NCI-H1417 treated with DMSO at 0.1 percent for 48 hours (cell line): ENCODE measurements at places on chromosomes 5 and 9.

DNA sequence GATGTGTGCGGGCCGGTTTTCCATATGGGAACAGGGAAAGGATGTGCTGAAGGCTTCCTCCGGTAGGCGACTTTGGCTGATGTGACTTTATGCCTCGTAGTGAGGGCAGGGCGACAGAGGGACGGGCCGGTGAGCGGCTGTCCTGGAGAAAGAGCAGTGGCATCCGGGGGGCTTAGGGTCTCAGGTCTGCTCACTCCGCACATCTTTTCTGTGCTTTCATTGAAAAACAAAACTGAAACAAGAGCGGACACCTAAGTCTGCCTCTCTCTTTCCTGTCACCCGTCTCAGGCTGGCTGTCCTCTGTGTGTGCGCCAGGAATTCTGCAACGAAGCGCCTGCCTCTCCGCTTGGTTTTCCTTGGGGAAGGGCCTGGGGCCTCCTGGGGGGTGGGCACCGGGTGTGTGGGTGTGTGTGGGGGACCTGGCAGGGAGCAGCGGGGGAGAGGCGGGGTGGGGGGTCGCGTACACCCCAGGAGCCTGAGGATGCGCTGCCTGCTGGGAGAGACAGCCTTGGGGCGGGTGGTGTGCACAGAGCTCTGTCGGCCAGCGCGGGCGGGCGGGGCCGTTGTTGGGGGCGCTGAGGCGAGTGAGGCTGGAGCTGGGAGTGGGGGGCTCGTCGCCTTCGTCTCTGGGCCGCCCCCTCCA is 580 bp upstream of the PRRX2 start:
- DNase-seq = no peak

- no peak for DNase-seq
Measured at GRCh38 chr9:105052346-105052745, 124.4 kb upstream of the ABCA1 start.

- no peak for DNase-seq
Measured at GRCh38 chr5:72920690-72921502, 34.9 kb upstream of the FCHO2 start.

DNA sequence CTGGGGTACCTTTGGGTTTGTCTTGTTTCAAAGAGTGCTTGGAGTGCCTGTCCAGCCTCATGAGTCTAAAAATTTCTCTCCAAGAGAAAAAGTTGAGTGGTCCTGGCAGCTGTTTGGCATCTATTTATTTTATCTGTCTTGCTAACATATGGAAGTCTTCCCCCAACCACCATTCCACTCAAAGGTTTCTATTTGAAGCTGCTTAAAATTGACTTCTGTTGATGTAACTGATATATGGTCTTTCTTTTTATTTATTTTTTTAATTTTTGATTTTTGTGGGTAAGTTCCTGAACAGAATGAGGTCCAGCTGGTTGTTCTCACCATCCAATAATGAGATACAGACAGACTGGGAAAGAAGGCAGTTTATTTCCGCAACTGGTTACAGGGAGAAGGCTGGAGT is 178.7 kb upstream of the SGCD start:
- no peak for DNase-seq

- DNase-seq = no peak
Measured at GRCh38 chr5:135761746-135762145, 72.7 kb upstream of the SLC25A48 start.

- no peak for DNase-seq
Measured at GRCh38 chr5:179414459-179415261, 69.4 kb upstream of the ADAMTS2 start.
